ENCODE measurements at places on chromosomes 1 and 21.
A peak's percentile ranks its signal among the peaks of the same experiment; 100 is the strongest.

DNA sequence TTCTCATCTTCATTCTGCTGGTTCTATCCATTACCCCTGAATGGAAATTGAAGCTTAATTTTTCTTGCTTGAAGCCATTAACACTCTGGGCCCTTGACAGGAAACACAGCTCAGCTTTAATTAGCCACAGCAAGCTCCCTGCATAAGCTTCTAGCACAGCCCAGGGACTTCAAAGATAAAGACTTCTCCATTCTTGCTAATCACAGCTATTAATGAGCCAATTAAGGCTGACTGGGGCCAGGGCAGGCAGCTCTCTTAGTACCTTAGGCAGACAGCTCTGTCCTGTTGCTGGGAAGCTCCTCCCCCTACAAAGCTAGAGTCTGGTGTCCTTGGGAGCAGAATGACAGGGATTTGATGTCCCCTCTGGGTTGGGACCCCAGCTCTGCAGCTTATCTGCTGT lies 27.9 kb upstream of the TRABD2B start:
- DNase-seq, result no peak

DNA sequence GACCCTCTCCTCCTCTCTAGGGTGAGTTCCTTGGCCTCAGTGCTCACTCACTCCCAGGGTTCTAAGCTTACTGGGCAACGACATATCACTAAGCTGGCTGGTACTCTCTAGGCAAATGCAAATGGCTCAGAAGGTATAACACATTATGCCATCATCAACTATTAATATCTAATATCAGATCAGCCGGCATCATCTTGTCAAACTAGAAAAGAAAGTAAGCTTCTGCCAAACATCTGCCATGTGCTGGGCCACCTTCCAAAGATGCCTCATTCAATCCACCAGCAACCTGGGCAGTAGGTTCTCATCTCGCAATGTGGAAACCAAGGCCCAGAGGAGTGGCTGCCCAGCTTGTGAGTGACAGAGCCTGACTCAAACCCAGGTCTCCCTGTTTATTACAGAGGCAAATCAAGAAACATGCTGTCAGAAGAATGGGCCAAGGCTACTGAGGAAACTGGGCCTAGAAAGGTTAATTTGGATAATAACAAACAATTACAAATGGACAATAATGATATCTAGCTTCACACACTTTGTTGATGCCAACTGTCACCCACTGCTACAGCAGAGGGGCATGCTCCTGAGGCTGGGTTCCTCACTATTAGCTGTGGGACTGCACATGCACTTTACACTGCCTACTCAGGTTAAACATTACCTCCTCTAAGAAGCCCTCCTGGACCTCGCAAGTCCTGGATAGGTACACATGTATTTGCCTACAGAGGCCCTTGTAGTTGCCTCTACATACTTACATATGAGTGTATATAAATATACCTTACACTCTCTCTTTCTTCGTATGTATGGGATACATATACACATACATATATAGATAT lies 183.3 kb upstream of the JUN start:
- DNase-seq, result no peak

GRCh38 chr21:35852820-35853219 lies 207.5 kb downstream of the SETD4 start:
- no peak for DNase-seq

GRCh38 chr1:232859216-232859615 lies 54.0 kb downstream of the MAP10 start:
- DNase-seq, result no peak

- DNase-seq, result peak; percentile 20
These were observed 801 bp upstream of the GORAB start for GRCh38 chr1:170530972-170531757.

DNA sequence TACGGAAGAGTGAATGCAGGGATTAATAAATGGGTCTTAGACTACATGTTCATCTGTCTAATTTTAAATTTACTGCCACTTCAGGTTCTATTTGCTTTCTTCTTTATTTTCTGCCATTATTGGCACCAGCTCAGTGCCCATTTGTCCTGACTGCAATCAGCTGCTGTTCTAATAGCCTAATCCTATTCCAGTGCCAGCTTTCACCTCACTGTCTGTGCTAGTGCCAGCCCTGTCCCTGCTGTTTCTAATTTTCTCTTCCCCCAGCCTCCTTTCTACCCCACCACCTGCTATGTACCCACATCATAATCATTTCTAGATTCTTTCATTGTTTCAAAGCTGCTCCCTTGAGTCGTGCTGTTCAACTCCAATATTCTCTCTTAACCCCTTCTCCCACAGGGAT lies 86.4 kb downstream of the KCNK1 start:
- no peak for DNase-seq

- no peak for DNase-seq
These were observed 316 bp downstream of the AP4B1 start for GRCh38 chr1:113904293-113904673.

DNA sequence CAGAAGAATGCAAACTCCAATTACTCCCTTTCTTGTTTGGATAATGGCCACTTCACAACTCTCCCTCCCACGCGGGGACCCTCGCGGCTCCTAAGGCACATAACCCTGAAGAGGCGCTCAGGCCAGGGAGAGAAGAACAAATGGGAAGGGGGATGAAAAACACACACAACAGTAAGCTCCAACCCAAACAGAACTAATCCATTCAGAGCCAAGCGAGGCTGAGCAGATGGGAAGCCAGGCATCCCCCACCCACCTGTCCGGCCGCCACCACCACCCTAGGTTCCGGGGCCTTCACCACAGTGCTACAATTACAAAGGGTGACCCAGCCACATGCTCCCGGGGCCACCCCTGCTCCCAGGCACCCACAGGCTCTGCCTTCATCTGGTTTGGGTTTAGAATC lies 101.5 kb downstream of the MRPL37 start:
- no peak for DNase-seq

- no peak for DNase-seq
These were observed 286.0 kb downstream of the HLX start for GRCh38 chr1:221164951-221165838.

DNA sequence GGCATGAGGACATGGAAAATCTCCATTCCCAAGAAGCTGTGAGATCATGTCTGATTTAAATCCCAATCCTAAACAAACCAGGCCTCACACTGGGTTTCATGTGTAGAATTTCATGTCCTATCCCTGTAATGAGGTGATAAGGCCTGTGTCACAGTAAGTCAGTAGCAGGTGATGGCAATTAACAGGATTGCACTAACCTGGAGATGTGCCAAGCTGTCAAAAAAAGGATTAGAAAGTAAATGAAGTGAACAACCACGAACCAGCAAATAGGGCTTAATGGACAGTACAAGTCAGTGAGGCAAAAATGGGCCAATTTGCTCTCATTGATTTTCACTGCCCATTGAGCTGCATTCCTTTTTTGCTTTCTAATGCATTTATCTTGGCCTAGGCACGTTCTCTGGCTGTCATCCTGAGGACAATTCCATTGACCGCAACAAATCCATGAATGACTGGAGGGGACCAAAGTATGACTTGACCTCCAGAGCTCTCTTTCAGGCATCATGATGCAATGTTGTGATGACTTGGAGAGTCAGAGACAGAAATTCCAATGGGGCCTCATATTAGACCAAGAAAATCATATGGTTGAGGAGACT lies 673.6 kb upstream of the ADGRL2 start:
- DNase-seq, result no peak

GRCh38 chr1:150548632-150549495 lies at the start of gene ADAMTSL4:
Gene ADAMTSL4 (plus strand): TSS chr1:150549408. CDS start chr1:150552289, 2,881 bp downstream.
- no peak for DNase-seq

GRCh38 chr1:200990114-200990513 lies 33.4 kb downstream of the KIF21B start:
- DNase-seq, result no peak
